ENCODE measurements at places on chromosomes 1 and 21.

- no peak for DNase-seq
These were observed 336.4 kb upstream of the FMN2 start for GRCh38 chr1:239755107-239755912.

GRCh38 chr1:96772972-96773371 is 51.4 kb downstream of the PTBP2 start:
- DNase-seq = no peak

GRCh38 chr21:32900814-32901213 is 124.9 kb upstream of the OLIG2 start:
- DNase-seq = no peak

DNA sequence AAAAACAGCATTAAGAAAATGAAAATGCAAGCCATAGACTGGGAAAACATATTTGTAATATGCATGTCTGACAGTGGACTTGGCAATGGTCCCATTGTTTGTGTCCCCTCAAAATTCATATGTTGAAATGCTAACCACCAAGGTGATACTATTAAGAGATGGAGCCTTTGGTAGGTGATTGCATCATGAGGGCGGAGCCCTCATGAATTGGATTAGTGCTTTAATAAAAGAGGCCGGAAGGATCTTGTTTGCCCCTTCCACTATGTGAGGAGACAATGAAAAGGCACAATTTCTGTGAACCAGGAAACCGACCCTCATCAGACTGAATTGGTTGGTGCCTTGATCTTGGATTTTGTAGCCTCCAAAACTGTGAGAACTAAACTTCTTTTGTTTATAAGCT is 232.3 kb downstream of the GPR52 start:
- no peak for DNase-seq

DNA sequence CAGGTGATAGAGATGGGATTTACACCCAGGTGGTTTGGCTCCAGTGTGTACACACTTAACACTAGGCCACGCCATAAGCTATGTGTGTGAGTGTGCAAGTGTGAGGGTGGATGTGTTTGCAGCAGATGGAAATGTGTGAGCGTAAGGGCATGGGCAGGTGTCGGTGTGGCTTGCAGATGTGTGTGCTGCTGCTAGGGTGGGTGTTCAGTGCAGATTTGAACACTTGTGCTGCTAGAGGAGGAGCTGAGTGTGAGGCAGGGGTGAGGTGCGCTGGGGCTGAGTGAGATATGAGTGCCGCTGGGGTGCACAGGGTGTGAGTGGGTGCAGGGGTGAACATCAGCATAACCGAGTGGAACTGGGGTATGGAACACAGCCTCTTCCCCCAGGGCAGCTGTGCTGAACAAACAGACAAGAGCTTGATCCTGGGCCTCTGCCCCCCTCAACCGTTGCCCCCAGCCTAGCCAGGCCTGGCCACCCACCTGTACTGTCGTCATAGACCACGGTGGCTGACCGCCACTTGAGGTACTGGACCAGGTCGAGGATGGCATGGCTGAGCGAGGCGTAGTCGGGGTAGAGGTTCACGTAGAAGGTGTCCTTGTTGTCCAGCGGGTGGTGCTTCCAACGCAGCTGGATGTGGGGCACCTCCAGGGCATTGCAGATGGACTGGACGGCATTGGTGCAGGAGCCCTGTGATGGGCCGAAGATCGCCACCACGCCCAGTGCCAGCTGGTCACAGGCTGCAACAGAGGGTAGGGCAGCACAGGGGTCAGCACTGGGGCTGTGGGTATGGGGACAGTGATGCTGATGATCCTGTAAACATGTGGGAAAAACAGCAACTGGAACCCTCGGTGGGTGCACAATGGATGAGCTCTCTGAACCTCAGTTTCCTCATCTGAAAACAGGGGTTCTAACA is 153.9 kb downstream of the GRIK3 start:
- no peak for DNase-seq
